ENCODE measurements at places on chromosomes 7 and 10.

DNA sequence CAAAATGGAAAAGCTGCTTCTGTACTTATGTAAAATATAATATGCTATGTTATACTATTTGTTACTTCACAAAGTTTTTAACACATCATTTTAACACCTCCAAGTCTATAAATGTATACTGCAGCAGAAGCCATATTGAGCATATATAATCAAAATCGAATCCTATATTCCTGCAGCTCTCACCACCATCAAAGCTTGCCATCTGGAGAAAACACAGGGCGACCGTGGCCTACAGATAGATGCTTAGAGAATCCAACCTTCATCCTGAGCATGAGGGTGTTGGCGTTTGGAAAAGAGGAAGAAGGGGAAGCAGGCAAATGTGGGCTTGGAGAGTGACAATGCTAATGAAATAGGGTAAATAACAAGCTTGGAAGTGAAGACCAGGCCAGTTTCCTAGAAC lies 258.8 kb upstream of the IMMP2L start:
- no peak for DNase-seq

GRCh38 chr10:10591715-10592341 lies 425.8 kb upstream of the CELF2 start:
- peak; percentile 41 for DNase-seq

DNA sequence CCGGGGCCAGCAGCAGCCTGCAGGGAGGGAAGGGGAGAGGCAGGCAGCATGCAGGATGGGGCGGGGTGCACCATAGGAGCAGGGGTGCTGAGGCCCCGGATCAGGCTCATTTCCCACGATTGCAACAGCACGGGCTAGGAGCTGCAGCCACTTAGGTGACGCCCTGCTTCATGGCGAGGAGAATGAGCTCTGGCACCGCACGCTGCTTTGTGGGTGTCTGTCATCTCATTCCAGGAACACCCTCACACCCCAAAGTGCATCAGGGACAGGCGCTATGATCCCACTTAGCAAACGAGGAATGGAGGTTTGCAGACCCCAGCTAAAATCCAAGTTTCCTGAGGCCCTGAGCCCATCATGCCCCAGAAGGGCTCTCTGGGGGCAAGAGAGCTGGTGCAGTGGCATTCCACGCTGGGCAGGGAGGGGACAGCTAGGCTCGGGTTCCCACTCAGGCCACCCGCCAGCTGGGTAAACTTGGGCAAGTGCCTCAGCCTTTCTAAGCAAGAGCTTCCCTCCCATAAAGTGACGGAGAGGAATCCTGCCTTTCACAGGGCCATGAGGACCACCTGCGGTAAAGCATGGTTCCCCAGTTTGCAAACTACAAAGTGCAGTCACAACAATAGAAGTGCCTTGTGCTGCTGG lies 9.3 kb downstream of the KCNH2 start:
- peak; percentile 33 for DNase-seq

GRCh38 chr7:115015619-115016018 lies 93.7 kb downstream of the MDFIC start:
- DNase-seq = peak; percentile 74

DNA sequence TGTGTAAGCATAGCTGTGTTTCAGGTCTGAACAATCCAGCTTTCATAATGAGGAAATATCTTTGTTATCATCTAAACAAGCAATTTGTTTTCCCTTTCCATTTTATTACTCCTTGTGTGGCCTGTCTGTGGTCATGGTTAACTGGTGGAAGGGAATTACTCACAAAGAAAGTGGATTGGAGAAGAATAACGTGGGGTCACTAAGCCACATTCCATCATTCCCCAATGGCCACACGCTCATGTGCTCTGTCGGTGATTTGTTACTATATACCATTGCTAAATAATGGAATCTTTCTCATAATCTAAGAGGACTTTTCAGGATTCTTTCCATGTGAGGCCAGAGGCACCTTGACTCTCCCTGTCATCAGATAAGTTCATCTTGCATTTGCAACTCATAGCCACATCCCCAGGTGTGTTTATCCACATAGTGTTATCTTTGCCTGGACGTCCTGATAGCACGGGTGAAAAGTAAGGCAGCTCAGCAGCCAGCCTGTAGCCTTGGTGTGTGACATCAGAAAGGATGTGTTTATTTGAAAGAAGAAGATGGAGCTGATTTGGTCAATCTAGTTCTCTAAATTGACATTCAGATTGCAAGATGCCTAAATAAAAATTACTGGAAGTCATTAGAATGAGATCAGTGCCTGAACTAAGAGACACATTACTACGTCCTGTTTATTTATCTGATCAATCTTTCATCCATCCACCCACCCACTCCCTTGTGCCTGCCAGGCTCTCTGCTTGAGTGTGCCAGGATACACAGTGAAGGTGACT lies 128.9 kb downstream of the CELF2 start:
- peak; percentile 59 for DNase-seq

DNA sequence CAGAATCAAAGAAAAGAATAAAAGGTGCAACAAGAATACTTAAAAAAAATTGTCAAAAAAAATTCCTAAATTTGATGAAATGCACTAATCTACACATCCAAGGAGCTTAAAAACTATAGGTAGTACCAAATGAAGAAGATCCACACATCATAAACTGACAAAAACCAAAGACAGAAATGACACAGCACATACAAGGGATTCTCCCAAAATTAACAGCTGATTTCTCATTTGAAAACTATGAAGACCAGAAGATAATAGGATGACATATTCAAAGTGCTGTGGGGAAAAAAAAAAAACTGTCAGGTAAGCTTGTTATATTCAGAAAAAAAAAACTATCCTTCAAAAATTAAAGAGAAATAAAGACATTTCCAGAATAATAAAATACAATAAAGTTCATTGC lies 618.2 kb downstream of the TNS3 start:
- DNase-seq = no peak

DNA sequence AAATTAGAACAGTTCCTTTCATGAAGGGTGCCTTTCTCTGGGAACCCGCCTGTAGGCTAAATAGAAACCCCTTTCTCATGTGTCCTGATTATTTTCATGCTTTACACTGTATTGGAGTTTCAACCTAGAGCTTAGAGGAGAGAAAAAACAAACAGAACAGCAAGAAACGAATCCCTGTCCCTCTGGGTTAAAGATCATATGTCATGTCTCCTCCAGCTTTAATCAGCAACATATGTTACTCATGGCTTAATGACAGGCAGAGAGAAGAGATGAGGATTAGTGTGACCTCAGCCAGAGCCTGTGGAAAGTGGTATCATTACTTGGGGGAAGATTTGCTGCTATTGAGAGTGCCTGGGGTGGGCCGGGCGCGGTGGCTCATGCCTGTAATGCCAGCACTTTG lies 32.1 kb downstream of the CRCP start:
- peak; percentile 64 for DNase-seq

GRCh38 chr7:51015581-51015980 lies 232.9 kb upstream of the GRB10 start:
- DNase-seq = no peak

DNA sequence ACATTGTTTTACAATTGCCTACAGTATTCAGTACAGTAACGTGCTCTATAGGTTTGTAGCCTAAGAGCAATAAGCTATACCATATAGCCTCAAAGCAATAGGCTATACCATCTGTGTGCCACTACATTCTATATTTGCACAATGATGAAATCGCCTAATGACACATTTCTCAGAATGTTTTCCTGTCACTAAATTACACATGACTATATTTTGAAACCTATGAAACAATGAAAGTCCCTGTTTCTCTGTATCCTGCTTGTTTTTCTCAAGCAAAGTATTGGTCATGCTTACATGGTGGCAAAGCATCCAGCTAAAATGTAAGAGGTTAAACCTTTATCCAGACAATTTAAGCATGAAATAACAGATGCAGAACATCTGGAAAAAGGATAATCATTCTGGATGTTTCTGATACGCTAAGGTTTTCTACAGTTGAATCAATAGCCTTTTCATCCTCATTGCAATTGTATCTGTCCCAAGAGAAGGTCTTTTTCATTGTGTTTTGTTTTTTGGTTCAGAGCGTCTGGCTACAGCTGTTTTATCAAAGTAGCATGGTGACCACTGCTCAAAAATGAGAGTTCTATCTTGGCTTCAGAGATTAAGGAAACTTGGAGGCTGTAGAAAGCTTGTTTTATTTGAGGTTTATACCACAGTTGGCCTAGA lies 81.7 kb downstream of the CSTF2T start:
- DNase-seq = no peak

GRCh38 chr10:35025916-35026315 lies 64.2 kb downstream of the CUL2 start:
- peak; percentile 74 for DNase-seq

DNA sequence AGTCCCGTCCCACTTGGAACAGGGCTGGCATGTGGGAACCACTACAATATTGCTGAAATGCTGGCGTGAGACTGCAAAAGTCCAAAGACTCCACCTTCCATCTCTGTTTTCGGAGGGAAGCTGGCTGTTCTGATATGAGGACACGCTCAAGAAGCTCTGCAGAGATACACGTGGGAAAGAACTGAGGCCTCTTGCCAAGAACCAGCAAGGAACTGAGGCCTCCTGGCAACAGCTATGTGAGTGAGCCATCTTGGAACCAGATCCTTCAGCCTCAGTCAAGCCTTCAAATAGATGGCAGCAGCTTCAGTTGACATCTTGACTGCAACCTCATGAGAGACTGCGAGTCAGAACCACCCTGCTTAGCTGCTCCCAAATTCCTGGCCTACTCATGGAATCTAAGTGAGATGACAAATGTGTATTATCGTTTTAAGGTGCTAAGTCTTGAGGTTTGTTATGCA lies 30.8 kb downstream of the SGMS1 start:
- DNase-seq = peak; percentile 23

DNA sequence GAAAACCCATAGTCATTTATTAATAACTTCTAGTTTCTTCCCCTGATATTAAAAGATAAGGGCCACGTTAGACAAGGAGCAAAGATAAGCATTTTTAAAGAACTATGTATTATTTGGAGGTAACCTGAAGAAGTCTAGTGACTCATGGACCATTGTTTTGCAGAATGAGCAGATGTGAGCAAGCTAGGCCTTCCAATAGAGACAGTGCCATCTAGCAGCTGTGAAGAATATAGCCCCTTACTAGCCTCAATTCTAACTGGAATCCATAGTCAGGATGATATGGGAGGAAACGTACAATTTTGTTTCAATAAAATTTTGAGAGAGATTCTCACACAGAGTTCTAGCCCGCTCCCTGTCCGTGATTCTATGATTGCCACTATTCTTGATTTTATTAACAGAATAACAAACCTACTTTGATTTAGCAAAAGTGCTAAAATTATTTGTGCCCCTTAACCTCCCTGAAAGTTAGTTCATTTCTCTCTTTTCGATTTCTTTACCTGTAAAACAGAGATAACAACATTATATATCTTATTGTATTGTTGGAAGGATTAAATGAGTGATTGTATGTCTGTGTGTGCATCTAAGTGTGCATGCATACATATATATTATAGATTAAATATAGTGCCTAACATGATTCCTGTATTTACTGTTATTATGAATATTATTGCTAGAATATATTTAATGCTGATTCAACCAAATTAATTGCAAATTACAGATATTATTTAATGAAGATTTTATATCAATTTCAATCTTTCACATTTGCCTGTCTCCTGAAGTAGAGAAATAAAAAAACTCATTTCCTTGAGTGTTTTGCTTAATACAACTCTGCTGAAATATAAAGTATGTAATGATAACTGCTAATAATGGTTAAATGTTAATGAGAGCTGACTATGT lies 22.7 kb downstream of the FAM237B start:
- DNase-seq = peak; percentile 76

DNA sequence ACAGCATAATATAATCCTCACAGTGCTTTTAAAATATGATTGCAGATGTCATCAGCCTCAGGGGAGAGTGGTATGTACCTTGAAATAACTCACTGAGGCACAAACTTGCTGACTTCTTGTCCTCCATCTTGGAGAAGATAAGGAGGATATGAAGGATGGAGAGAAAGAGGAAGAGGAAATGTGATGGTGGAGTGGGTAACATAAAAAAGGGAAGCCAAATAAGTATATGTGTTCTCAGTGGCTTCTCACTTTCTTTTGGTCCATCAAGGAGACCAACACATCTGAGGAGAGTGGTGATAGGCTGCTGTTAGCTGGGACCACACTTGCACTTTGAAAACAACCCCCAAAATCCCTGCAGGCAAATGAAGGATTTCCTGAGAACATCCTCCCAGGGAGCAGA lies 21.6 kb upstream of the ZNF37A start:
- DNase-seq = no peak

GRCh38 chr10:47374611-47375536 lies 9.2 kb downstream of the ZNF488 start:
- peak; percentile 77 for DNase-seq

GRCh38 chr7:33145156-33145555 lies 15.8 kb downstream of the BBS9 start:
- no peak for DNase-seq

- no peak for DNase-seq
Measured at GRCh38 chr10:88886557-88886956, 6.5 kb downstream of the STAMBPL1 start.

- DNase-seq = peak; percentile 72
Measured at GRCh38 chr7:10889266-10889898, 84.3 kb upstream of the PHF14 start.

DNA sequence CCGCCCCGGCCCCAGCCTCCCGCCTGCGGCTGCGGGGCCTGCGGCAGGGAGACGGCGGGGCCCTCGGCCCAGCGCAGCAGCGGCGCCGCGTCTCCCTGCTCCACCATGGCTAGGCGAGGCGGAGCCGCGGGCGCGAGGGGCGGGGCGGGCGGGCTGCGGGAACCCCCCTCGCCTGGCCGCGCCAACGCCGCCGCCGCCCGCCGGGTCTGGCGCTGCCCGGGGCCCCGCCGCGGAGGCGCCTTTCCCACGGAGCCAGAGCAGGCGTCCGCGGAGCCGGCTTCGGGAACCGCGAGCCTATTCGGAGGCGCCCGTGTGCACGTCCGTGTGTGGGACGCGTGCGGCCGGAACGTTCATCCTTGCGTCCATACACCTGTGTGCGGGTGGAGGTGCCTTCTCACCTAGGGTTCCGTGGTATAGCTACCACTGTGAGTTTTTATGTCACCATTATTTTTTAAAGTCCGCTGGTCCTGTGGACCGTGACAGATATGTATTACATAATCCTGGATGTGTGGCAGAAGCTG lies at the start of gene DENND11:
Gene DENND11 (minus strand): TSS at position 120 of the 521 bp plus-strand sequence. CDS start 13 bp downstream, at position 107.
- peak; percentile 37 for DNase-seq

- no peak for DNase-seq
Measured at GRCh38 chr7:93758631-93759030, 131.9 kb downstream of the TFPI2 start.

DNA sequence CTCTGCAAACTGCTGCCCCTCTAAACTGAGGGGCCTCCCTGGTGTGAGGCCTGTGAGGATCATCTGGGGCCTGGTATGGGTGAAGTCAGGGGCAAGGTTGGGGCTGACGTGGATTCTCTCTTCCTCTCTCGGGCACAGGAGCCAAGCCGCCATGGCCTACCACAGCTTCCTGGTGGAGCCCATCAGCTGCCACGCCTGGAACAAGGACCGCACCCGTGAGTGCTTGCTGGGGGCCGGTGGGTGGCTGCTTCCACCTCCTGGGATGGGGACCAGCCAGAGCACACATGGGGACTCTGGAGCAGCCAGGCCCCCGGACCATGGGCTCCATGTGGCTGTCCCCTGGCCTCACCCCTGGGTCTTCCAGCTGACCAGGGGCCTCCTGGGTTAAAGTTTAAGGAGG lies 11.0 kb downstream of the ARPC1B start:
- DNase-seq = no peak

GRCh38 chr7:69898189-69898588 lies 299.9 kb downstream of the AUTS2 start:
- DNase-seq = no peak

GRCh38 chr7:122520971-122521555 lies 177.9 kb downstream of the RNF133 start:
- DNase-seq = no peak

GRCh38 chr7:138205614-138206150 lies 129.4 kb downstream of the AKR1D1 start:
- no peak for DNase-seq

All from fibroblast of lung (primary cell).